GM23338 (cell line): ENCODE measurements at places on chromosomes 16 and 17. TPM values are rescaled to one million over a fixed set of nuclear protein-coding genes. Genes with fewer than 3 reads are reported as not detected.

Gene RNF222
- total RNA-seq = 0.07 and 0.31 TPM in 2 replicates

Gene PGAP3
- 10.7 and 12.8 TPM in 2 replicates for total RNA-seq

Gene OR2C1
- not detected in 2 replicates for total RNA-seq

Gene APOH
- not detected in 2 replicates for total RNA-seq

Gene UMOD
- not detected in 2 replicates for total RNA-seq

- no peak for DNase-seq
Measured at GRCh38 chr16:87375426-87376135, 8.0 kb downstream of the FBXO31 start.

DNA sequence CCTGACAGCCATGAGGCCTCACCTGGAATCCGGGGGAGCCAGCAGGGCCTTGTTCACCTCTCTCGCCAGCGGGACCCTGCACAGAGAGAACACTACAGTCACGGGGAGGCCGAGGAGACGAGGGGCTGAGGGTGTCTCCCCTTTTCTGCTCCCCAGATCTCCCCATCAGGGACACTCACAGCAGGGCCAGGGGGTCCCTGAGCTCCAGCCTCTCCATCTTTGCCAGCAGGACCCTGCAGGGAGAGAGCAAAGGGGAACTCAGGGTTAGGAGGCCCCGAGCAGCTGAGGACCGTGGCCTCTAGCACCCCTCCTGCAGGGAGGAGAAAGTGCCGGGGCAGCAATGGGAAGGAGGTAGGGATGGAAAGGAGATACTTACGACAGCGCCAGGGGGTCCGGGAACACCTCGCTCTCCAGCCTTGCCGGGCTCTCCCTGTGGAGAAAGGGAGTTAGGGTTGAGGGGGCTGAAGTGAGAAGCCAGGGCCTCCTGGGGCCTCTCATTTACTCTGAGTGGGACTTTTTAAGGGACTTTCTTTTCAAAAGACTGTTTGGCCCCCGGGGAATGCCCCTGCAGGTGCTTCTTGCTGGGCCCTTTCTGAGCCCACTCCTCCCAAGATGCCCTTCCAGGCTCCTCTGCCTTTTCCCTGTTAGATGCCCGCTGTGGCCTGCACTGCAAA, 8.7 kb downstream of the COL1A1 start:
- DNase-seq = no peak

DNA sequence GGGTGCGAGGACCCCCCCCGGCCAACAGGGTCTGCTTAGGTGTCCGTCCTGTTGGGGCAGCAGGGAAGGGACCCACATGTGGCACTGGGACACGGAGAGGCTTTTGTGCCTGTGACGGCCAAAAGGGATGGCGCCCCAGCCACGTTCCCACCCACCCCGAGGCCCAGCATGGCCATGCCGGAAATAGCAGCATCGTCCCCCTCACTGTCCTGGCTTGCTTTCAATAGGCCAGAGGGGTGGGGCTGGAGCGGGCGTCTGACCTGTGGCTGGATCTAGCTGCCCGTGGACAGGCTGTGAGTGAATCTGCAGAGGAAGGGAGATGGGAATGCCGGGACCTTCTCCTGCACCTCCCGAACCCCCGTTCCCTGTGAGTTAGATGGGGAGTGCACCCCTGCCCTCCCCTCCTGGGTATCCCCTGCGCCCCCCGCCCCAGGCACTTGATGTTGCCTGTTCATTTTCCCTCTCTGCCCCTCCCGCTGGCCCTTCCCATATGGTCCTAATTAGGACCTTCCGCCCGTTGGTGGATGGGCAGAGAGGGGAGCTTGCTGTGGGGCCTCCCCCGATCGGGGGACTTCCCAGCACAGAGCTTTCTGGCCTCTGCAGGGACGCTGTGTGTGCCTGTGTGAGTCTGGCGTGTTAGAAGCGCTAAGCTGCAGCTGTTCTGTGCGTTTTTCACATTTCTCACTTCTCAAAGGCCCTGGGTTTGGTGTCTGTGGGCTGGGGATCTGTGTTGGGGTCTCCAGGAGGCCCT, 292.8 kb downstream of the SEC14L1 start:
- no peak for DNase-seq

DNA sequence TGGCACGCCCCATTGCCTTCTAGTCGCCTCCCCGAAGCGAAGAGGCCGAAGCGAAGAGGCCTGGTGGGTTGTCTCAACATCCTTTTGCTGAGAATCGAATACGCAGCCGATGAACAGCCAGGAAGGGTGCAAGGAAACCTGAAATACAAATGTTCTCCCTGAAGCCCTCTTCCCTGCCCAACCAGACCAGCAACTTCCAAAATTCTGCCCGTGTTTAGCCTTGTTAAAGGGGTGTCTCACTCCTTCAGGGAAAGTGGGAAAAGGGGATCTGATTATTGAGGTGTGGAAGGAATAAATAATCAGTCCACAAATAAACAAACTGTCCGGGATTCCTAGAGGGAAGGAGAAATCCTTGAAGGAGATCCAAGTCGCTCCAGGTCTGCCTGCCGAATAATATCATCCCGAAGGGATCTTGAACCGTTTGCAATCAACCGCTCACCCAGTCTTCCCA, 1.4 kb upstream of the FOXC2 start:
- DNase-seq = peak; percentile 32

GRCh38 chr17:40825599-40825998, 3.2 kb upstream of the KRT10 start:
- no peak for DNase-seq

DNA sequence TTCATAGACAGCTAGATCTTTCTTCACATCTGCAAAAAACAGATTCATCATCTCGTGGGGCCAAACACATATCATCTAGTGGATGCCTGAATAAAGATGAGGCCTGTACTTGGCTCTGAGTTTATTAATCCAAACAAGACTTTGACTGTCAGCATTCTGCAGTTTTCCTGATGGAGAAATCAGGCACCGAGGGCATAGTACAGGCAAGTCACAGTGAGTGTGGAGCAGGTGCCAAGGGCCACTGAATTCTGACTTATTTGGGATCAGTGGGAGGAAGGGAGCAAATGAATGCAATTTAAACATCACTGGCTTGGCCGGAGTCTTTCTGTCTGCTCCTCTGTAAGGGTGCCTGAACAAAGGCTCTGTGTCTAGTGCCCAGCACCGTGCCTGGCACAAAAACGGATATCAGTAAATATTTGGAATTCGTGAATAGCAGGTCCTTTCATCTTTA, 975 bp downstream of the CFAP20 start:
- DNase-seq = no peak

- no peak for DNase-seq
Measured at GRCh38 chr17:70121126-70121525, 46.1 kb downstream of the KCNJ16 start.

DNA sequence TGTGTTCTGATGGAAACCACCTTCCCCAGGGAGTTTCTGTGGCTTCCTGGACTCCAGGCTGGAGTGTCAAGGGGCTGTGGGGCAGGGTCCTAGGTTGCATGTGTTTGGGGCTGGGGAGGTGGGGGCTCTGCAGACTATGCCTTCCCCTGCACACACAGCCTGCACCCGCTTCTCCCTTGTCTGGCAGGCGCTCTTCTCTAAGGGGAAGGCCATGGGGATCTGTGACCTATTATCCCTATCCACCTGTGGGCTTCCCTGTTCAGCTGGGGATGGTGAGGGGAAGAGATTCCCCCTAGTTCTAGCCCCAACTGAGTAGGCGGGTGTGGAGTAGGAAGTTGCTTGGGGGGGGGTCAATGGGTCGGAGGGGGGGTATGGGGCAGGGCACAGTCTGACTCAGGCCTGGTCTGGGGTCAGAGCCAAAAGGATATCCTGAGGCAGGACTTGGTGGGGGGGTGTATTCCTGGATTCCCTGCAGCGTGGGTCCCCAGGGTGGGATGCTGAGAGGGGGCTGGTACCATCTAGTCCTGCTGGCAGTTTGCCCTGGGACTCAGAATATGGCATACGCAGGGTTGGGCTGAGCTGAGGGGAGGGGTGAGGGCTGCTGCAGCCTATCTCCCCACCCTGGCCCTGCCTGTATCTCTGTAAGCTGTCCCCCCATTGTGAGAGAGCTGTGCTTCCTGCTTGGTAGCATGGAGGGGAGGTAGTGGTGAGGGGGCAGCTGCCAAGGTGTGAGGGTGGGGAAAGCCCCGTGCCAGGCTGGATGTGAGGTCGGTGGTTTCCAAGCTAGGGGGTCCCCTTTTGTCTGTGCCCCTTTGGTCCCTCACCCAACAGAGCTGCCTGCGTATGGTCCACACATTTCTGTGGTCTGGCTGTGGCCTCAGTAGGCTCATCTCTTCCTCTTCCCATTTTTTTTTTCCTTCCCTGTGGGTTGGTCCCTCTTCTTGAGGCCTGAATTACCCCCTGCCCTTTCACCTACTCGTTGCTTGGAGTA, 14.7 kb downstream of the RARA start:
- DNase-seq = no peak

GRCh38 chr17:68290268-68290954, 516 bp downstream of the SLC16A6 start:
- DNase-seq = peak; percentile 74

DNA sequence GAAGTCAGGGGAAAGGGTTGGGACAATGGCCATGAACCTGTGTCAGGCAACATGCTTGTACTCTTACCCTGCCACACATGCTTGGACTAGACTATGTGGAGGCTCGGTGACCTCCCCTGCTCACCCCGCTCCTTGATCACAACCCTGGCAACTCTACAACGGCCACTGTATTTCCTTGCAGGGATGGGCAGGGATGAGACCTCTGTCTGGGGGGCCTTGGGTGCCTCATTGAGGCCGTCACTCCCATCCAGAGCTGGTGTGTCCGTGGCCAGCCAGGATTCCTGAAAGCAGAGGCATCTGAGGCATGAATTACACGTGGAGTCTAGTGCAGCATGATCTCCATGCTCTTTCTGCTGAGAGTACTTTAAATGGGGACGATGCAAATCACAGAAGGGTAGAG, 948 bp downstream of the PLA2G15 start:
- no peak for DNase-seq

GRCh38 chr16:13634253-13634652, 285.7 kb upstream of the ERCC4 start:
- DNase-seq = no peak

DNA sequence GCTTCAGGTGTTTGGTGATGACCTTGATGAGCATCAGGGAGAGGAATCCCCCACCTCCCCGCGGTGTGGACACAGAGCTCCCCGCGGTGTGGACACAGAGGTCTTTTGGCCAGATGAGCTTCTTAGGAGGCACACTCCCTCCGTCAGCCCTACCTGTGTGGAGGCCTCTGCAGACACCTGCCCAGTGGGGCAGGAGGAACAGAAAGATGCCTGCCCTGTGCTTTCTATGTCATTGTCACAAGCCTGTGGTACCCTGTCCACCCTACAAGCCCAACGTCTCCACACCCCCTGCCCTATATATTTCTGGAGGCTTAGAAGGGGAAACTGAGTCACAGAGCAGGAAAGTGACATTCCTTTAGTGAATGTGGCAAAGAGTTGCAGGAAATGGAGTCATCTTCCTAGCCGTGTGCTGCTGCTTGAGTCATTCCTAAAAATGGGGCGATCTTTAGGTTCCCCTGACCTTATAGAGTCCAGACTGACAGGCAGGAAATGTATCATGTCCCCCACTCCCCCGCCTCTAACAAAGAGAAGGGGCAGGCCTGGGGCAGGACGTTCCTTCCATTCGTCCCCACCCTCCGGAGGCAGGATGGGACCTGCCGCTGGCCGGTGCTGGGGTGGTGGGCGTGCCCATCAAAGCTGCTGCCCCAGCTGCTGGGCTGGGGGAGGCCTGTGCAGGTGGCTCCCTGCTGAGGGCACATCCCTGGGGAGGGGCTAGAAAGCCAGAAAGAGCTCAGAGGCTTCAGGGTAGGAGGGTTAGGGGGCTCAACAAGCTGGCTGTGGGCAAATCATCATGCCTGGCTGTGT, 1.0 kb upstream of the C16orf74 start:
- no peak for DNase-seq

GRCh38 chr16:81394416-81394815, 50.2 kb upstream of the CMIP start:
- DNase-seq = no peak

DNA sequence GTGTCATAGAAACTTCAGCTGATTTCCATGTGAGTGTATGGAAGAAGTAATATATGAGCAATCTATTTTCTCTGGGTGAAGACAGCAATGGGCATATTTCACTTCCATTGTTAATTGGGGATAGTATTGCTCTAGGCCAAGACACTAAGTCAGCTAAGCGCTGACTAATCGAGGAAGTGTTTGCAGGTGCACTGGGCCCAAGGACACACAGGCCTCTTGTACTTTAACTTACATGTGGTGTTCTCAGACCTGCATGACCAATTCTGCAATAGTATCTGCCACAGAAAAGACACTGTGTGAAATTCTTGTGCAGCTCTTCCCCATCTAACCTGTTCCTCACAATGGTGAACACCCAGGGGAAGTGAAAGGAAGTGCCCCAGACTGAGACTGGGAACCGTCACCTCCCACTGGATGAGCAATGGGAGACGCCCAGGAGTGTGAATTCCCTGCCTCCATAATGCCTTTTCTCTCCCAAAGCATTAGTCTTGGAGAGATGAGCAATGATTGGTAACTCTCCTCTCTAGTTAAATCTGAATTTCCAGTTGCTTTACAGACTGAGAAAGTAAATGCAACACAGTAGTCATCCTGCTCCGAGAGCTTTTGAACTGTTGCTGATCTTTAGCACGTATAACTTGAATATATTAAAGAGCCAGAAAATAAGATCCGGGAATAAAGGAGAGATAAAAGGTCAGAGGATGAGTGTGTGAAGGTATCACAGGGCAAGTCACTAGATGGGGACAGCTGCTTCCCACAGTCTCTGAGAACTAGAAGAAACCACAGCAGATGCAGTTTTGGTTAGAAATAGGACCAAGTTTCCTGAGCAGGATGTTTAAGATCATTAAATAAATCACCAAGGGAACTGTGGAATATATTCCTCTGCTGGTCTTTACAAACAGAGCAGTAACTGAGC, 82.6 kb downstream of the CDK5R1 start:
- no peak for DNase-seq

DNA sequence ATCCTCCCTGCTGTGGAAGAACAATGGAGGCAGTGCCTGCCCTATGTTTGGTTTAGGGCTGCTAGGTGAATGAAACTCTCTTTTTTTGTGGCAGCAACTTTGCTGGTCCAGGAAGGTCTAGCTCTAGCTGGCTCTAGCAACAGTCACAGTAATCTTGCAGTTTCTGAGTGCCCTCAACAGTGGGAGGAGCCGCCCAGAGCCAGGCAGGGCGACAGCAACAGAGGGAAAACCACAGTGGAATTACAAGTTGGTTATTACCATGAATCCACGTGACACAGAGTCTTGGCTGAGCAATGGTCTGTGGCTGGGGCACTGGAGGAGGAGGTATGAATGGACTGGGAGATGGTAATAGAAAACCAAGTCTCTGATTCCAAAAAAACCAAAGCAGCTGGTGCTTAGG, 10.3 kb downstream of the HSPB9 start:
- DNase-seq = no peak

DNA sequence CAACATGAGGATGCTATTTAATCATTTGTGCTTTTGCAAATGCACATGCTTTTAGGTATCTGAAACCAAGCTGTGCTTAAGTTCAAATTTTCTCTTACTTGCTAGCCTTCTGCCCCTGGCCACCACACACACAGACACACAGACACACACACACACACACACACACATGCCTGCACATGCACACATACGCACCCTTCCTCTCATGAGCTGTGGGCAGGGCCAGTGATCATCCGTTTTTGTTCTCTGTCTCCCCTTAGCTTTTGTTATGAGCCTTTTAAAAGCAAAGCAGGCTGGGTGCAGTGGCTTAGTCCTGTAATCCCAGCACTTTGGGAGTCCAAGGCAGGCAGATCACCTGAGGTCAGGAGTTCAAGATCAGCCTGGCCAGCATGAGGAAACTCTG, 34.2 kb downstream of the CD300LF start:
- no peak for DNase-seq
